ENCODE measurements at places on chromosomes 1 and 21. TPM values are rescaled to one million over a fixed set of nuclear protein-coding genes. Genes with fewer than 3 reads are reported as not detected.

- H3K27ac ChIP-seq = no peak overlapping the region
- no peaks in the 10 kb centered on the region for H3K27me3 ChIP-seq
- H3K4me1 ChIP-seq = no peaks in the 10 kb centered on the region
- no peaks in the 10 kb centered on the region for H3K36me3 ChIP-seq
Observed at GRCh38 chr1:244820131-244820530, 15.3 kb upstream of the COX20 start.

DNA sequence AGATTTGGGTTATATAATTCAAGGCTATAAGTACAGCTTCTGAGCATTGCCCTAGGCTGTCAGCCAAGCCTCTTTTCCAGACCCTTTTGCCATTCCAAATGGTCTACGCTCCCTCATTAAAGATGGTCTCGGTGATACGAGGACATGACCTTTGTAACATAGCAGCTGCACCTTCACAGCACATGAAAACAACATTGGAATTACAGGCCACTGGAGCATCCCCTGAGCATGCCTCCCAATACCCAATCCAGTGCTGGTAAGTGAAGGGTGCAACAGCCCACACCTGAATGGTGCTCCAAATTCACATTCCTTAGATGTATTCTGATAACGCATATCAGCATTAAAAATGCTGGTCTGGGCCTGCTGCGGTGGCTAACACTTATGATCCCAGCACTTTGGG is 20.1 kb upstream of the PTPRF start:
- no peak for DNase-seq
- H3K4me3 ChIP-seq = no peak overlapping the region

GRCh38 chr1:180415236-180415848 is 87.0 kb downstream of the ACBD6 start:
- H3K4me3 ChIP-seq = no peak overlapping the region
- DNase-seq = no peak
- H3K27ac ChIP-seq = no peak overlapping the region
- H3K36me3 ChIP-seq = no peaks in the 10 kb centered on the region
- H3K27me3 ChIP-seq = no peaks in the 10 kb centered on the region

DNA sequence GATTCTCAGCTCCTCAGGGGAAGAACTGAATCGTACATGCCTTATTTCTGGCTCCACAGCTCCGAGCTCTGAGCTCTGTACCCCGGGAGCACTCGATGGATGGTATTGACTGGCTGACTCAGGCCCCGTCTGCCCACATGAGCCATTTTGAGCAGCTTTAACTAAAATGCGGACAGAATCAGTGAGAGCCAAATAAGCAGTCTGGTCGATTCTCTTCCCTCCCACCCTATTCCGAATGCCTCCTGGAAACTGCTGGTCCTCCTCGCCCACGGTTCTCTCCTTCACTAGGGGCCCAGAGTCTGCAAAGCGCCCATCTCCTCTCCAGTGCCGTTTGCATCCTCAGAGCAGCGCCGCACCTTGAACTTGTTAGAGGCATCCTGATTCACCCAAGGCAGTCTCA is 125.9 kb upstream of the IRF2BP2 start:
- DNase-seq = no peak
- H3K4me3 ChIP-seq = no peak overlapping the region
- H3K27me3 ChIP-seq = no peaks in the 10 kb centered on the region
- H3K36me3 ChIP-seq = no peaks in the 10 kb centered on the region

DNA sequence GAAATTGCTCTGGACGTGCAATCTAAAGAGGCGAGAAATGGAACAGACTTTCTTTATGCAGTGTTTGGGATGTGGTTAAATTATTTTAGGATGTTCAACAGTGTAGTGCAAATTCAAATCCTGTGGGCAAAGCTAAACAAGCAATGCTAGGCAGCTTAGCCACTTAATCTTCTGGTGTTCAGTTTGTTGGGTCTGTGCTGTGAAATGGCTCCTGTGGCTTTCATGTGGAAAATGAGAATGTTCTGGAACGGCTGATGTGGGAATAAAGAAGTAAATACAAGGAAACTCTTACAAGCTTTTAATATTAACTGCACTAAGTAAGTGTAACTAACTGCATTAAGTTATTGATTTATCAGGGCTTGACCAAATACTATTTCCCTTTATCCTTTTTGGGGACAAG is 766.6 kb downstream of the ADGRL2 start:
- H3K27ac ChIP-seq = no peak overlapping the region
- no peak overlapping the region for H3K4me3 ChIP-seq
- no peaks in the 10 kb centered on the region for H3K36me3 ChIP-seq
- H3K27me3 ChIP-seq = no peaks in the 10 kb centered on the region
- peaks cover 7% of the 10 kb centered on the region for H3K4me1 ChIP-seq

GRCh38 chr1:208312706-208313105 is 68.5 kb upstream of the PLXNA2 start:
- no peaks in the 10 kb centered on the region for H3K27me3 ChIP-seq
- H3K36me3 ChIP-seq = no peaks in the 10 kb centered on the region
- DNase-seq = no peak
- H3K4me1 ChIP-seq = no peaks in the 10 kb centered on the region
- H3K27ac ChIP-seq = no peak overlapping the region

- H3K4me3 ChIP-seq = no peak overlapping the region
- H3K36me3 ChIP-seq = no peaks in the 10 kb centered on the region
- no peak overlapping the region for H3K27ac ChIP-seq
Observed at GRCh38 chr1:110465038-110465813, 14.3 kb downstream of the PROK1 start.

DNA sequence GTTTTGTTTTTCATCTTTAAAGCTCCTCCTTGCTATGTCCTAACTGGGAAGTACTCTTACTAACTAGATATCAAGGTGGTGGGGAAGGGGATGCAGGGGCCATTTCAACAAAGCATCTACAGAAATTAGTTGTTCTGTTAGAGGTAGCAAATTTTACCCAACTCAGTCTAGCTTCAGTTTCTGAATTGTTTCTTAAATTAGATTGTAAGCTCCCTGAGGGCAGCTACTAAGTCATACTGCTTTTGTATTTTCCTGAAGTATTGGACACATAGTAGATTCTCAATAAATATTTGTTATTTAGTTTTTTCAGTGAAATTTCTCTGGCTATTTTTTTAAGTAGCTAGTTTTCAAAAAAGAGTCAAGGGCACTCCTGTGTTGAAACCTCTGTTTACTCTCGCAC is 1.8 kb downstream of the UBAP2L start:
- no peak overlapping the region for H3K27ac ChIP-seq
- no peaks in the 10 kb centered on the region for H3K4me1 ChIP-seq
- no peaks in the 10 kb centered on the region for H3K27me3 ChIP-seq
- no peaks in the 10 kb centered on the region for H3K36me3 ChIP-seq
- no peak overlapping the region for H3K4me3 ChIP-seq
- no peak for DNase-seq

- no peak overlapping the region for H3K27ac ChIP-seq
- no peak overlapping the region for H3K4me3 ChIP-seq
- no peaks in the 10 kb centered on the region for H3K27me3 ChIP-seq
Observed at GRCh38 chr1:177053648-177054047, 110.9 kb downstream of the ASTN1 start.

GRCh38 chr1:34373912-34374311 is 197.2 kb downstream of the C1orf94 start:
- no peak overlapping the region for H3K27ac ChIP-seq
- H3K4me1 ChIP-seq = no peaks in the 10 kb centered on the region
- H3K36me3 ChIP-seq = no peaks in the 10 kb centered on the region
- no peak overlapping the region for H3K4me3 ChIP-seq

GRCh38 chr1:24104854-24105253 is 7.1 kb downstream of the MYOM3 start:
- H3K27ac ChIP-seq = no peak overlapping the region
- H3K36me3 ChIP-seq = no peaks in the 10 kb centered on the region
- H3K27me3 ChIP-seq = no peaks in the 10 kb centered on the region
- peak; percentile 36 for DNase-seq
- no peaks in the 10 kb centered on the region for H3K4me1 ChIP-seq

DNA sequence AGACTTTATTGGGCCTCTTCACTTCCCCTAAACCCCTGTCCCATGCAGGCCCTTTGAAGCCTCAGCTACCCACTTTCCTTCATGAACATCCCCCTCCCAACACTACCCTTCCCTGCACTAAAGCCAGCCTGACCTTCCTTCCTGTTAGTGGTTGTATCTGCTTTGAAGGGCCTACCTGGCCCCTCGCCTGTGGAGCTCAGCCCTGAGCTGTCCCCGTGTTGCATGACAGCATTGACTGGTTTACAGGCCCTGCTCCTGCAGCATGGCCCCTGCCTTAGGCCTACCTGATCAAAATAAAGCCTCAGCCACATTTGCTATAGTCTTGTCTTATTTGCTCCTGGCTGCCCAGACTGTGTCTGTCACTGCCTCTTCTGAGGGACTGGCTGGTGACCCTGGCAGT is 5.5 kb downstream of the GSTM4 start:
- no peak overlapping the region for H3K4me3 ChIP-seq
- no peak overlapping the region for H3K27ac ChIP-seq
- H3K4me1 ChIP-seq = no peaks in the 10 kb centered on the region
- no peak for DNase-seq
- no peaks in the 10 kb centered on the region for H3K36me3 ChIP-seq

GRCh38 chr1:181809991-181810545 is 251.4 kb downstream of the ZNF648 start:
- H3K4me3 ChIP-seq = no peak overlapping the region
- H3K27me3 ChIP-seq = no peaks in the 10 kb centered on the region
- no peaks in the 10 kb centered on the region for H3K4me1 ChIP-seq
- no peak for DNase-seq
- no peaks in the 10 kb centered on the region for H3K36me3 ChIP-seq
- no peak overlapping the region for H3K27ac ChIP-seq

GRCh38 chr1:31703431-31704270 is at the start of gene COL16A1:
TSS of gene COL16A1 (minus strand) at chr1:31704017. CDS start at chr1:31702193, 1,824 bp downstream.
- no peaks in the 10 kb centered on the region for H3K36me3 ChIP-seq
- peak; percentile 94 for DNase-seq

- no peaks in the 10 kb centered on the region for H3K4me1 ChIP-seq
- no peak overlapping the region for H3K27ac ChIP-seq
- no peaks in the 10 kb centered on the region for H3K36me3 ChIP-seq
- no peak overlapping the region for H3K4me3 ChIP-seq
- H3K27me3 ChIP-seq = no peaks in the 10 kb centered on the region
- DNase-seq = no peak
Observed at GRCh38 chr1:210692796-210693195, 364.1 kb downstream of the HHAT start.

GRCh38 chr1:54837002-54837853 is 36.1 kb upstream of the TTC22 start:
- no peaks in the 10 kb centered on the region for H3K27me3 ChIP-seq
- no peak overlapping the region for H3K27ac ChIP-seq
- H3K4me3 ChIP-seq = no peak overlapping the region
- no peaks in the 10 kb centered on the region for H3K4me1 ChIP-seq

GPR137B gene
- total RNA-seq = 21.3 TPM

LAMB3 gene
- total RNA-seq = 3.9 TPM

ZSCAN20 gene
- total RNA-seq = 8.0 TPM

FAM89A gene
- 10.1 TPM for total RNA-seq

GBP4 gene
- total RNA-seq = 17.7 TPM

PGLYRP3 gene
- not detected for total RNA-seq

JAM2 gene
- total RNA-seq = 20.1 TPM

CRYAA gene
- not detected for total RNA-seq

B3GALT2 gene
- 0.51 TPM for total RNA-seq

VHLL gene
- total RNA-seq = not detected

CNIH3 gene
- 3.4 TPM for total RNA-seq

CELA2B gene
- 0.57 TPM for total RNA-seq

CD101 gene
- total RNA-seq = 1.2 TPM

SLC45A3 gene
- 7.0 TPM for total RNA-seq

Measured in aorta (tissue), 5 donors.